ENCODE measurements at places on chromosomes 3 and 15.

DNA sequence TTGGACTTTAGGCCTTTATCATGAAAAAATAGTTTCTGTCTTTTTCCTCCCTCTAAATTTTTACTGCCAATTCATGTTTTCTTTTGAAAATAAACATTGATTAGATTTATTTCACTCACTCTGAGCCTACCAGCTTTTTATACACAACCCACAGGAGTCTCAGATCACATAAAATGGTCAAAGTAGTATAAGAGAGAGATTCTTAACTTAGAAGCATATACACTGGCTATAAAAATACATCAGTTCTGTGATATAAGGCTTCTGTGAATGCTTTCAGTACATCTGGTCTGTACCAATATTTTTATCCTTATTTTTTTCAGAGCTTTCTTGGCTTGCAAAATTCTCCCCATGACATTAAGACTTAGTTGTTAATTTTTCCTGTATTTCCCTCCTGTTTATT lies 117.0 kb upstream of the PTX3 start:
- DNase-seq = no peak

GRCh38 chr3:191944835-191945234 lies 483.9 kb downstream of the PYDC2 start:
- DNase-seq = no peak

GRCh38 chr3:175732017-175732416 lies 872.9 kb downstream of the NAALADL2 start:
- DNase-seq = no peak

DNA sequence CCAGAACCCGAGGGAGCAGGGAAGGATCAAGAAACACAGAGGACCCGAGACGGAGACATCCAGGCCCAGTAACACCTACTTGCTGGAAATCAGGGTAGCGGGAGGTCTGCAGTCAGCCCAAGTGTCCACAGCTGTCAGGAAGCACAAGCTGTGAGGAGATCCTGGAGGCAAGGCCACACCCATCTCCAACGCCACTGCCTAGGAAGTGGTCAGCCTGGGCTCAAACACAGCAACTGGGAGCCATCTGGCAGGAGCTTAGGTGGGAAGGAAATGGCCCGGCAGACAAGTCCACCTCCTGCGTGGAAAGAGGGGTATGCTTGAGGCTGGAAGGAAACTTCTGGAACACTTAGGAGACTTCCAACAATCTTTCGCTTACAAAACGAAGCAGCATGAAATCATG lies 407.1 kb downstream of the VPS13C start:
- no peak for DNase-seq

- DNase-seq = no peak
Observed at GRCh38 chr3:103847081-103848062, 1412.6 kb downstream of the ZPLD1 start.

GRCh38 chr3:185981621-185982020 lies 43.8 kb upstream of the TRA2B start:
- DNase-seq = no peak

GRCh38 chr15:101444015-101444414 lies 45.5 kb downstream of the PCSK6 start:
- no peak for DNase-seq

DNA sequence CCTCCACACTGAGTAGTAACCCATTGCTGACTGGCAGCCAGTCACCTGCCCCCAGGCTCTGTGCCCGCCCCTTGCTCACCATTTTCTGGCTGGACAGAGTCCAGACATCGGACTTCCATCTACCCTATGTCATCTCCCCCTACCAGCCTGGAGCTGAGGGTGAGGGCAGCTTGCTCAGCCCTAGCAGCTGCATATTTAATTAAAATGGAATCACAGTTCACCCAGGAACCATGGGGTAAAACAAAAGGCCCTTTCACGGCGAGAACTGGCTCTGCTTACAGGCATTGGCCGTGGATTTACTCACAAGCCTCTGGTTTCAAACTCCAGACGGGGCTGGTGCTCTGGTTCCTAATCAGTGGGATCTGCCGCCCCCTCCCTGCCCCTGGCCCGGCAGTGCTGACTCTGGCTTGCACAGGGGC lies 94.9 kb upstream of the ATP2B2 start:
- DNase-seq = no peak

- no peak for DNase-seq
Observed at GRCh38 chr3:47276558-47276957, 6.0 kb downstream of the KIF9 start.

GRCh38 chr3:14137004-14137403 lies 12.2 kb downstream of the TMEM43 start:
- DNase-seq = no peak

DNA sequence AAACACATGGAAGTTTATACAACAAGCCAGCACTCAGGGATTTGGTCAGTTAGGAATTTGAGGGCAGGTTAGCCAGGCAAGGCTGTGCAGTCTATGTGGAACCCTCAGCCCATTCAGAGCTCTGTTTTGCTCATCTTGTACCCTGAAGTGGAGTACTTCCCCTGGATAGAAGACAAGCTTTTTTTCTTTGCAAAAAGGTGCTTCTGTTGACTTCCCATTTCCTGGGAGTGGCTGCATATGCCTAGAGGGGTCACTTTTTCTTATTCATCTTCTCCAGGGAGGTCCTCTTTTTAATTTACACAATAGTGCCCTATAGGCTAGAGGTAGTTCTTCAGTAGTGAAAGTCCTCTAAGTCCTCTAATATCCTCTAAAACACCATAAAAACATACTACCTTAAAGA lies 225.0 kb upstream of the P2RY1 start:
- DNase-seq = no peak

DNA sequence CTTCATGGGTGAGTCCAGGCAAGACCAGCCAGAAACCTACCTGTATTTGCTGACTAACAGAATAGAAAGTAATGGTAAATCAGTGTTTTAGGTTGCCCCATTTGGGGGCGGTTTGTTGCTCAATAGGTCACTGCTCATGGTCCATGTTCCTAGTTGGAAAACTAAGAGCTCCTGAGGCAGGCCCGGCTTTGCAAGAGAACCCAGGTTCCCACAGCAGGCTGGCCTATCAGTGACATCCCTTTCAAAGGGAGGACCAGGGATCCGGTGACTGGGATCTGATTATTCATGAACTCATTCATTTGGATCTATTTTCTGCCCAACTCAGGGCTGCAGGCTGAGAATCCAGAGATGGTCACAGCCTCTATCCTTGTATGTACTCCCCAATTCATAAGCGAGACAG lies 163.9 kb downstream of the WNT7A start:
- no peak for DNase-seq

All from stimulated activated CD4-positive, alpha-beta T cell treated with anti-CD3 and anti-CD28 coated beads, Interleukin-1b, Interleukin-23, amount 100 ng/mL, for 1 hour (primary cell).